ENCODE measurements at places on chromosomes 4 and X.

DNA sequence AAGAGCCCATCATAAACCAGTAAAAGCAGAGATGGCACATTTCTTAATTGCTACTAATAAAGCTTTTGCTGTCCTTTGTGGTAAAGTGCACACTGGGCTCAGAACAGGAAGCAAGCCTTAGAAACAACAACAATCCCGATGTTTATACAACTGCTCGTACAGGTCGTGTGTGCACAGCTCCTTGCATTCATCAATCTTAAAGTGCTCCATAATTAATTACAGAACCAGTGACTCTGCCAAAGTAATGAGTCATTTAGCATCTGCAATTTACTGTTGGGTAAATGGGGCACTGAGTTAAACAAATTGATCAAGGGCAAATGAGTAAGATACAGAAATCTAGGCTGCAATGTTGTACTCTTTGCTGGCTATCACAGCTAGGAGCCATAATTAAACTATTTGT lies 61.3 kb upstream of the TXK start:
- DNase-seq, result no peak

DNA sequence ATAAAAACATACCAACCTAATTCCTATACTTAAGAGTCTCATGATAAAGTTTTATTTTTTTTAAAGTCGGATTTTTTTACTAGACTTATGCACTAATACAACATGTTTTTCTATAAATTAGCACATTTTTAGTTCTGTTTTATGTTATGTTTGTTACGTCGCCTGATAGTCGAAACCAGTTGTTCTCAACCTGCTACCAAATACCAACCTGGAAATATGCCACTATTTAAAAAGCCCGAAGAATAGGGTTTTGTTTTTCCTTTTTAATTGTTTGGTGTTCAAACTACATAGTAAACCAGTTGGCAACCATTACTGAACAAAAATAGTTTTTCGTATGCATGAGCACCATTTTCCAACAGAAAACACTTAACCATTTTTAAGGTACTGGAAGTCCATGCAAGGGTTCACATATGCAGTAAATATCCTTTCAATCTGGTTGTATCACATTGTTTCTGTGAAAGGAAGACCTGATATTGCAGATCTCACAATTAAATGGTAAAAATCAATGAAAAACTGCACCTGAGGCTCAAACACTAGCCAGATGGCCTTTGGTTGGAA lies 1.4 kb downstream of the WDFY3 start:
- DNase-seq, result no peak

DNA sequence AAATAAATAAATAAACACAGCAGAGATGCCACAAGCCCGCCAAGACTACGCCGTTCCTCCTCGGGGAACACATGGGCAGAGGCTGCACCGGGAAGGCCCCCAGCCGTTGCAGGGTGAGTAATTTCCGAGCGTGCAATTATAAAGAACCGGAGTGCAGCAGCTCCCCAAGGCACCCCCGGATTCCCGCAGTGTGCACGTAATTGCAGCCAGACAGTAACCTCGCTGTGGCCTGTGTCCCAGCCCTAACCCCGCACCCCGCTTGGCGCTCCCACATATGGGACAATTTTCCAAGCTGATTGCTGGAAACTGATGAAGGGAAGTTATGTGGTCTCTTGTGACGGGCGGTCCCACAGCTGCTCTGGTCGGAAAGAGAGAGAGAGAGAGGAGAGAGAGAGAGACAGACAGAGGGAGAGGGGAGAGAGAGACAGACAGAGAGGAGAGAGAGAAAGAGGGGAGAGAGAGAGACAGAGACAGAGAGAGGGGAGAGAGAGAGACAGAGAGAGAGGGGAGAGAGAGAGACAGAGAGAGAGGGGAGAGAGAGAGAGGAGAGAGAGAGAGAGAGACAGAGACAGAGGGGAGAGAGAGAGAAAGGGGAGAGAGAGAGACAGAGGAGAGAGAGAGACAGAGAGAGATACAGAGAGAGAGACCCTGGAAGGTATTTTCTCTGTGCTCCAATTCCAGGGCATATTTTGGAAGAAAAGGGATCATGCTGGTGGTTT lies 275.4 kb downstream of the SHOX start:
- no peak for DNase-seq

GRCh38 chrX:8042304-8042703 lies 115.1 kb upstream of the PNPLA4 start:
- DNase-seq, result no peak

- no peak for DNase-seq
Observed at GRCh38 chrX:49175435-49176274, 4.0 kb downstream of the PLP2 start.

GRCh38 chrX:110120025-110120424 lies 117.1 kb downstream of the TMEM164 start:
- no peak for DNase-seq

DNA sequence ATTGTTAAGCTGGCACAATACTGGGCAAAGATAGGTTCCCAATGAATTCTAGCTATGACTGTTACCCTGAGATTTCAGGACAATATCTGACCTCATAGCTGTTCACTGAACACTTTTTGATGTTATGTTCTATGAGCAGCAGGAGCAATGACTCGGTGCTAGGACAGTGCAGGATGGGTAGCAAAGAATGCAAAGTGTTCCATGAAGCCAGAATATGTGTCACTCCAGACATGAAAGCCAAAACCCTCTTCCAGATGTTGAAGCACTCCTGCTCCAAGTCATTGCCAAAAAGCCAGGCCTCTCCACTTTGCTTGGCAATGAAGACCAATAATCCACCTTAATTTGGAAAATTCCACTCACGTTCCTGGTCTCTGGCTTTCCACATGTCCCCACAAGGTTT lies 300.9 kb upstream of the CPEB2 start:
- DNase-seq, result no peak

DNA sequence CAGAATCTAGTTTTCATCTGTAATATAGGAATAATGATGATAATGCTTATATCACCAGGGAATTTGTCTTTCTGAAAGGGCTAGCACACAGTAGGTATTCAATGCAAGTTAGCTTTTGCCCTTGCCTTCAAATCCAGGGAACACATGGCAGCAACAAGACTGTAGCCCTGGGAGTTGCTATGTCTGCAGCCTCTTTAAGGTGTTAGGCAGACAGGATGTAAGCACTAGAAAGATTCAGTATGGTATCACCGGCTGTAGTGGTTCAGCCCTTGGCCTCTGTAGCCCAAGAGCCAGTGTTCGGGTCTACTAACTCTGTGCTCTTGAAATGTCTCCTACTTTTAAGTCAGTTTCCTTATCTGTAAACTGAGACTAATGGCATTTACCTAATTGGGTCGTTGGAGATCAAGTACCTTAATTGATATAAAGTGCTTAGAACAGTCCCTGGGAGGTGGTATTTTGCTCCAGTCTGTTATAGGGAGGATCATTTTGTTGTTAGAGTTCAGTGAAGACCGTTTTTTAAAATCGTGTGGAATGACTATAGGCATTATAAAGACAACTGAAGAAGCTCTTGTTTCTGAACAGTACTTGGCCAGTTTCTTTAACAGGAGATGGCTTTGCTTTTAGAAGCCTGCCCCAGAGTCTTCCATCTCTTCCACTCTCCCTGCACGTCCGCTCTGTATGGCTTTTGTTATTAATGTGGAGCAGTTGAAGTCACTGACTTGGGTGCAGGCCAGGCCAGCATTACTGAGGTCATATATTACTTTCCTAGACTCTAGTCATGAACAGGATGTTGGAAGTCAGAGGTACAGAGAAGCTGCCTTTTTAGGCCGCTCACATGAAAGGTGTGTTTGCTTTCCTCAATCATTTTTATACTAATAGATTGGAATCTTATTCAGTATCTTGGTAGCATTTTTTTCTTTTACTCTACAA lies 44.8 kb downstream of the GAB1 start:
- DNase-seq, result no peak

- DNase-seq, result no peak
Observed at GRCh38 chr4:182338746-182339145, 95.5 kb downstream of the TENM3 start.

GRCh38 chr4:3364634-3365314 lies 72.0 kb downstream of the RGS12 start:
- no peak for DNase-seq

DNA sequence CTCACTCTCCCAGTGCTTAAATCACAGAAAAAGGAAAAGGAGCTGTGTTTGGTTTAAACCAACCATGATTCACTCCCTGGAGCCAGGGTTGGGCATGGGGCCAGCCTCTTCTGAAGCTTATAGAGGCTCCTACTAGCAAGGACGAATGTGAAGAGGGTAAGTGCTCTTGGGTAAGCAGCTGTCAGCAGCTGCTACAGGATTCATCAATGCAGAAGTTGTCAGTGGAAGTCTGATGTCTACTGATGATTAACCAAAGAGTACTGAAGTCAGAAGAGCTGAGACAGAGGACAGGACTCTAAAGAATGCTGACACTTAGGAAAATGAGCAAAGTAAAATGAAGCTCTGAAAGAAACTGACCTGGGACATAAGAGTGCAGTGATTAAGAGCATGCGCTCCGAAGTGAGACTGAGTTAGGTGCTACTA lies 32.7 kb upstream of the JADE1 start:
- DNase-seq, result no peak

All from DND-41 (cell line).